ENCODE measurements at places on chromosomes 2 and 18.

DNA sequence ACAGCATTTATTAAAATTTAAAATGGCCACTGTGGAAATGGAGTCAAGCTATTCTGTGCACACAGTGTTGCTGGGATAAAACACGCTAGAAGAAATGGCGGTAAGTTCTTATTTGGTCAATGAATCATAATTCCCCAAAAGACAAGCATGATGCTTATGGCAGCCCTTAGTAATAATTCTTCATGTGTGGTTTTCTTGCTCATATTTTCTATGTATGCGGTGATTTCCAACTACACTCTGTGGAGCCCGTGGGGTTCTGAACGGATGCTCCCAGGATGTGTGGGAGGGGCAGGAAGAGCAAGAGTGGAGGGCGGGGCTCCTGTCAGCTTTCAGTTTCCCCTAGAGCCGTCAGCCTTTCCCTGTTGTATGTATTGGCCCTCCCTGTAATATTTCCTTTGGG, 91.7 kb upstream of the RMDN2 start:
- DNase-seq, result no peak

- no peak for DNase-seq
These were observed 51.2 kb downstream of the MTCL1 start for GRCh38 chr18:8756571-8756970.

DNA sequence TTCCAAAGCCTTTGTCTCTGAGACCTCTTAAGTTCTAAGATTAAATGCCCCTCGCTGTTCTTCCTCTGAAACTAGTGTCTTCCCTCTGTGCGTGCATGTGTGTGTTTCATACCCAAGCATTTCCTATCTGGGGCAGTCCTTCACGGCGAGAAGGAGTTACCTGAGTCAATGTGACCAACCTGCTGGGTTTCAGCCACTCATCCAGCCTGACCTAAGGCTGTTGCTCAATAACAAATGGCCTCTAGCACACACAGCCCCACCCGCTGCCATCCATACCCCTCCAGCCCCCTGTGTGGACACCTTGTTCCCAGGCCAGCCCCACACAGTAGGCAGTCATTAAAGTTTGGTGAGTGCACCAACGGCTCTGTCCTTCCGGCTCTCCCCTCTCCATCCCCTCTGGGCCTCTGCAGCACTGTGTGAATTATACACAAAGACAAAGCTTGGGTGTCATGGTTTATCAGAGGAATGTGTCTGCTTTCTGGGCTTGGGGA, 53.8 kb upstream of the FOSL2 start:
- DNase-seq, result no peak

- no peak for DNase-seq
These were observed 30.4 kb downstream of the MSTN start for GRCh38 chr2:190031969-190032618.

GRCh38 chr18:73848656-73849055, 299.0 kb downstream of the FBXO15 start:
- no peak for DNase-seq

- DNase-seq, result no peak
These were observed 141.1 kb upstream of the ALPP start for GRCh38 chr2:232237464-232237863.

DNA sequence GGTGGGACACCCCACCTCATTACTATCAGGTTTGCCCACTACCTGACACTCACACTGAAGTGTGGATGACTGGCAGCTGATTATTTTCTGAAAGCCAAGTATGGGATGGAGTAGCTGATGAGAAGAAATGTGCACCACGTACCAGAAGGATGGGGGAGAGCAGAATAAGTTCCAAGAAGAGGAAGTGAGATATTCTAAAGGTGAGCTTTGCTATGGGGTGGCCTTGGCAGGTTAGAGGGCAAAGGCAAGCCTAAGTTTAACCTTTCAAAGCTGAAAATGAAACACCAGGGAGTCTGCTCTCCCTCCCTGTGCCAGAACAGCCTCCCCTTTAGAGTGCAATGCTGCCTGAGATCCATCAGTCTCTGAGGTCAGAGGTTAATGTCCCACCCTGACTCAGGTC, 196.1 kb upstream of the OSR1 start:
- DNase-seq, result no peak

Measured in GM10248 (cell line).